Breast epithelium (tissue), 4 donors: ENCODE measurements at places on chromosomes 1 and 21. TPM values are rescaled to one million over a fixed set of nuclear protein-coding genes. Genes with fewer than 3 reads are reported as not detected.

DNA sequence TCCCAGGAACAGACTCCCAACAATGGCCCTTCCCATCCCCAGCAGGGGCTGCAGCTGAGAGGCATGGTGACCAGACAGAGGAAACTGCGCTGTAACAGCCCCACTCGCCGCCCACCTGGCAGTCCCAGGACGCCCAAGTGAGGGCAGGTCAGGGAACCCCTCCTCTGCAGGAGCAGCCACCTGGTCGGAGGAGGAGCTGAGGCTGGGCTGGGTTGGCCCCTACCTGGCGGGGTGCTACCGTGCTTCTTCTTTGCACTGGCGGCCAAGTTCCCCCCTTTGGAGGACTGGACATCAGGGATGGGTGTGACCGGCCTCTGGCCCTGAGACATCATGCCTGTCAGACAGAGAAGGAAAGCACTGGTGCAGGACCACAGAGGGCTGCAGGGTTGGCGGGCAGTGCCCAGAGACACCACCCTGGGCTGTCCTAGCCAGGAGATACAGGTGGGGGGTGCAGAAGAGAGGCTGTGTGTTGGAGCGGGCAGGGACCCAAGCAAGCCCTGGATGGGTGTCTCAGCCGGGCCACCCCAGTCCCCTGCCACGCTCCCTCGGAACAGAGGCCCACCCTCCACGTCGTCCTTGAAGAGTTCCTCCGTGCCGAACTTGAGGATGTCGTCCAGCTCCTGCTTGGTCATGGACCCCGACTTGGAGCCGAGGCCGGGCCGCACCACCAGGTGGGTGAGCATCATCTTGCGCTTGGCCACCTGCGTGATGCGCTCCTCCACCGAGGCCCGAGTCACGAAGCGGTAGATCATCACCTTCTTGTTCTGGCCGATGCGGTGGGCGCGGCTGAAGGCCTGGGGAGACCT is 51.6 kb downstream of the CHD5 start:
- no peak for DNase-seq

DNA sequence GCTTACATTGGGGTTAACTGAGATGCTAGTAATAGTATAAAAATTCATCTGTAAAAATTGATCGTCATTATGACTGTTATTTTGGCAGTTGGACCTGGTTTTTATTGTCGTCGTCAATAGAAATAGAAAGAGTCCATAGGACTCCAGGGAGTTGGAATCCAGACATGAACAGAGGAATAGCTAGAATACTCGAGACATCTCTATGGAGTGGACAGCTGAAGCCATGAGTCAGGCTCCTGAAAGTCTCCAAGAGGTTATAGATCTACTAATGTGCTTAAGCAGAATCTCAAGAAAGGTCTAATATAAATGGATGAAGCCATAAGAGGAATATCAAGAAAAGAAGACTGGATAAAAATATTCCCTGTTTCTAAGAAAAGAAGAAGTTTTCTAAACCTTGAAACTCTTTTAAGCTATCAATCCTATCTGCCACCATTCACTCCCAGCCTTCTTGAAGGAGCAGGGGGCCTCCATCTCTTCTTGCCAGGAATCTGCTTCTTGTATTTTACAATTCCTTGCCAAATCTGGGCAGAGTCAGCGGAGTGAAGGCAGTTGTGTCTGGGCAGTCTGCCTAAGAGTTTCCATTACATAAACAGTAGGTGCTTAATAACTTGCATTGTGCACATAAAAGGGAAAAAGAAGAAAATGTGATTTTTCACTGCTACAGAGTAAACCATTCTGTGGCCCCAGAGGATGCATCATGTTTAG is 163.3 kb downstream of the ST6GALNAC5 start:
- DNase-seq: no peak

DNA sequence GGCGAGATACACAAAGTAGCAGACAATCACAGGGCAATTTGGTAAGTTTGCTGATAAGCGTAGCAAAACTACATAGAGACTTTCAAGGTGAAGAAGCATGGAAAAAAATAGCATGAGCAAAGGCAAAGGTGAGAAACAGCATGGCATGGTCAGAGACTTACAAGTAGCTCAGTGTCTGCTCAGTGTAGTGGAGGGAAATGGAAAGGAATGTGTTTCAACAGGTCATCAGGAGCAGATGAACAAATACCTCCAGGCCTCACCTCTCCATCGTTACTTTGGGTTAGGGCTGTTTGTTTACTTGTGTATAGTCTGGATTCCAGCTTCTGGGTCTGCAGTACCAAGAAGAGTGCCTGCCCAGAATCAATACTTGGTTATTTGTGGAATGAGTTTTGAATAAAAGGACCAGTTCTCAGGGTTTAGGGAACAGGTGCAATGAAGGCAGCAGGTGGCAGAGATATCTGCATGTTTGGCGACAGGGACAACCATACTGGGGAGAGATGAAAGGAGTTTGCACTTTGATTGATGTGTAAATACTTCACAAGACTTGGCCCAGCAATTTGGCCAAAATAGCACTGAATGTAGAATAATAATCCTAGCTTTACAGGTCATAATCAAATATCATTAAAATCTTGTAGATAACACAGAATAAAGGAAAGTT is 97.0 kb upstream of the FGGY start:
- DNase-seq: no peak

DNA sequence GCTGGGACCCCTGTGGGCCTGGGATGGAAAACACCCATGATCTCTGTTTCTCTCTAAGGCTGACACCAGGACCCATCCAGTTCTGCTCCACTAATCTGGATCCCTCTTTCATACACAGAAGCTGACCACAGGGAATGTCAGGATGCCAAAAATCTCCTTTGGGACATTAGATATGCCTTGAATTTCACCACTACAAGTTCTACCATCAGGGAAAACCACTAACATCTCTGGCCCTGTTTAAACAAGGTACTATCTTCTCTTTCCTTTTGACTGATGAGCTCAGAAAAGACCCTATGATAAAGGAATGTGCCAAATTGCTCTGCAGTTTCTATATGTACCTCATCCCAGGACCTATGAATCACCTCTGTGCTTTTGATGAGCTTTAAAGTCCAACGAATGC is 10.2 kb upstream of the PLXNA2 start:
- DNase-seq: no peak

DNA sequence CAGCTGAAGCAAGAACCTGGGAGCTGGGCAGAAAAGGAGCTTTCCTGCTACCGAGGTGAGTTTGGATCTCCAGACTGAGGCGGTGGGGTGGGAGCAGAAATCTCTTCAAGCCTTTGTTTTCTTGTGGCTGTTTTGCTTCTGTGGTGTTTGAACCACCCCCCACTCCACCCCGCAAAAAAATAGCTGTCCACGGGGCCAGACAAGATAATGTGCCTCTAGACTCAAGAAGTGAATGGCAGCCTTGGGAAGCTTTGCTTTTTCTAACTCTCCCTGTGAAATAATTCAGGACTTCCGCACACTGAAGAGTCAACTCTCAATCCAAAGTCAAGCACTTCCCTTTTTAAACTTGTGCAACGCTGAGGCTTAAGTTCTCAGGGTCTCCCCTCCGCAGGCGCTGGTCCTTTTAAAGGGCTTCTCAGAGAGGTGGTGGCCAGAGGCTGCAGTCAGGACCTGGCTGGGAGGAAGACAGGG is 159.6 kb upstream of the COA6 start:
- DNase-seq: no peak

- no peak for DNase-seq
These were observed 194.7 kb upstream of the FMN2 start for GRCh38 chr1:239896980-239897379.

DNA sequence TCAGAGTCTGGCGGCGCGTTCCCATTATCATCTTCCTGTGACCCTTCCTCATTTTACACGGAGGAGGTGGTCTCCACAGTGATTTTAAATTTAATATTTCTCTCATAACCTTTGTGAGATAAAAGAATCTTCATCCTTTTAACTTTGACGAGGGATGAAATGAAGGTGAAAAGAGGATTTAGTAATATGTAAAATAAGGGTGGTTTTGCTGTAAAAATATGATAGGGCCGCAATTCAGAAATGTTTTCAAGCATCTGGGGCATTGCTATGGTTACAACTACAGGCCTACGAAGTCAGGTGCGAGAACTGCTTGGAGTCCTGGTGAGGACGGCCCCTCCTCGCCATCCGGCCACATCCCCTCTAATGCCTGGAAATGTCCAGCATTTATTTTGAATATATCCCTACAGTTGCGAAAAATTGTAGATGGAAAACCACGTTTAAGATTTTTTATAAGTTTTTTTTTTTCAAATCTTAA is 422 bp upstream of the RSBN1 start:
- DNase-seq: no peak

- DNase-seq: no peak
These were observed 29.0 kb downstream of the SH3GLB1 start for GRCh38 chr1:86733340-86733739.

GRCh38 chr1:57319165-57319564 is 104.7 kb downstream of the DAB1 start:
- no peak for DNase-seq

DNA sequence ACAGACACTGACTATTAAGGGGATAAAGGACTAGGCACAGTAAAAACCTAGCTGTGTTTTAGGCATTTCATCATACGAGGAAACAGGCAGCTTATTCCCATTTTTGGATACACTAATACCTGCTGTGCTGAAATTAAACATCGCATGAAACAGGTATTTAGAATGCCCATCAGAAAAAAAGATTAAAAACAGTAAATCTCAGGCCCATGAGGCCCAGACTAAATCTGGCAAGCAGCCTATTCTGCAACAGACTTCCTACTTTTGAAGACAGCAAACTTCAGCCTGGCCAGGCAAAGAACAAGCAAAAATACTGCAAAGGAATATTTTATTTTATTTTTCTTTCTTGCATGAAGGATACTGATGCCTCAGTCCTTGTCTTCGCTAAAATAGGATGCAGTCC is 240.2 kb downstream of the LMO4 start:
- DNase-seq: no peak

Gene TSPAN2
- total RNA-seq: 3.7 TPM

Gene TMEM52
- total RNA-seq: not detected

Gene CYP4Z1
- 26.5 TPM for total RNA-seq
